BJ (cell line): ENCODE measurements at places on chromosomes 16 and 17. TPM values are rescaled to one million over a fixed set of nuclear protein-coding genes. Genes with fewer than 3 reads are reported as not detected.

DNA sequence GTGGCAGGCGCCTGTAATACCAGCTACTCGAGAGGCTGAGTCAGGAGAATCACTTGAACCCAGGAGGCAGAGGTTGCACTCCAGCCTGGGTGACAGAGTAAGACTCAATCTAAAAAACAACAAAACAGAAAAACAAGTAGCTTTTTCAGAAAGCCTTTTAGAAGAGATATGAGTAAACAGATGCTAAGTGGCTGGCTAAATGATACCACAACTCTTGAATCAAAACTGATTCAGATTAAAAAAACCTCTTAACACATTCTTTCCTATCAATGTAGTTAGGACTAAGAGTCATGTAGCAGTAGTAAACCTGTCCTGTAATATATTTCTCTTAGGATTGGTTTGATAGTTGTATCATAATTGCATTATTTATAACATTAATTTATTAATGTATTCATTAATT lies 23.0 kb downstream of the PPM1D start:
- no peak for DNase-seq

- no peak for DNase-seq
Observed at GRCh38 chr16:72380283-72380682, 208.3 kb upstream of the PMFBP1 start.

GRCh38 chr17:41013181-41013580 lies 4.3 kb upstream of the KRTAP3-1 start:
- DNase-seq = peak; percentile 91

- DNase-seq = no peak
Observed at GRCh38 chr17:60798576-60798975, 120.9 kb downstream of the BCAS3 start.

GRCh38 chr17:4548061-4548461 lies 7.1 kb downstream of the MYBBP1A start:
- DNase-seq = no peak

DNA sequence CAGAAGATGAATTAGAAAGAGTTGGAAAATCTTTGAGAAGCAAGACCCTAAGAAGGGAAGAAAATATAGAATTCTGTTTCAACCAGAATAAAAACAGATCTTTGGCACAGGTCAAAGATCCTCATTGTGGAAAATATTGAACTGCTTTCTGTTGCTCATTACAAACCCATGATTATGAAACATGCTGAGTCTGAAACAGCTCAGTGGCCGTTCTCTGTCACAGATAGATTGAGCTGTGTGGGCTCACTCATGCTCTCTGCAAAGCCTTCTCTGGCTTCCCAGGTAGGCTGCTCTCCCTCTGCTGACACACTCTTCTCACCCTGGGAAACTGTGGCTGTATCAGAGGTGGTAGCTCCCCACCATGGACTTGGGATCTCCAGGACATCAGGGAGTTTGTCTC lies 3.4 kb upstream of the KRT38 start:
- DNase-seq = no peak

The CTF1 gene
- polyA plus RNA-seq = 14.9 and 22.2 TPM in 2 replicates

The SP6 gene
- polyA plus RNA-seq = 0.05 and 0.07 TPM in 2 replicates

The CFAP97D1 gene
- polyA plus RNA-seq = not detected in 2 replicates

The DOK4 gene
- polyA plus RNA-seq = 28.3 and 40.0 TPM in 2 replicates
